ENCODE measurements at places on chromosomes 11 and 22. TPM values are rescaled to one million over a fixed set of nuclear protein-coding genes. Genes with fewer than 3 reads are reported as not detected.

The TMEM191B gene
- 2.1 TPM for total RNA-seq

The CEP126 gene
- total RNA-seq = 2.0 TPM

The MS4A3 gene
- not detected for total RNA-seq

The CRYBA4 gene
- total RNA-seq = not detected

The CCDC116 gene
- 0.66 TPM for total RNA-seq

The ALG8 gene
- total RNA-seq = 50.1 TPM

The KRTAP5-1 gene
- total RNA-seq = not detected

The SLC6A5 gene
- not detected for total RNA-seq

DNA sequence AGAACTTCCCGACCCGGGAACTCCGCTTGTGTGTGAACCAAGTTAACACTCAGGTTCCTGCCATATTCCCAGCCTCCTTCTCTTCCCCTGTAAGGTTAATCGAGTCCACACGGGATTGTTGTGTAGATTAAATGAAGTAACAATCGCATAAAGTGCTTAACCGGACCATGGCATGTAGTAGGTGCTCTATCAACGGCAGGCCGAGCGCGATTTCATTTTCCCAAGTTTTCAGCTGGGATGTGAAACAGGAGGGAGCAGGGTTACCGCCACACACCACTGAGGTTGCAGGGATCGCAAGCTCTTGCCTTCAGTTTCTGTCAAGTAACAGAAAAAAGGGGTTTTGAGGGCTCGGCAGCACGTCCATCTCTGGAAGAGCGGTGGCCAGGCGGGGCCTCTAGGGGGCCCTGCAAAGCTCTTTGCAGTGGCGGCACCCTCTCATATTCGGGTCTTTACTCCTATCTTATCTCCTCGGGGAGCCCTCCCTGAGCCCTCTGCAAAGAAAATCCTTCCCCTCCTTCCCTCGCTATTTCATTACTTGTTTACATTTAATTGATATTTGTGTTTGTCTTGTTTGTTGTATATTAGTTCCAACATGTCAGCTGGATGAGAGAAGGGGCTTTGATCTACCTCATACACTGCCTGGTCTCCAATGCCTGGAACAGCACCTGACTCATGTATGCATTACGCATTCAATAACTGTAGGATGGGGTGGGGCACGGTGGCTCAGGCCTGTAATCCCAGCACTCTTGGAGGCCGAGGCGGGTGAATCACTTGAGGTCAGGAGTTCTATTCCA lies 816 bp upstream of the PLEKHA7 start:
- DNase-seq = peak; percentile 75

DNA sequence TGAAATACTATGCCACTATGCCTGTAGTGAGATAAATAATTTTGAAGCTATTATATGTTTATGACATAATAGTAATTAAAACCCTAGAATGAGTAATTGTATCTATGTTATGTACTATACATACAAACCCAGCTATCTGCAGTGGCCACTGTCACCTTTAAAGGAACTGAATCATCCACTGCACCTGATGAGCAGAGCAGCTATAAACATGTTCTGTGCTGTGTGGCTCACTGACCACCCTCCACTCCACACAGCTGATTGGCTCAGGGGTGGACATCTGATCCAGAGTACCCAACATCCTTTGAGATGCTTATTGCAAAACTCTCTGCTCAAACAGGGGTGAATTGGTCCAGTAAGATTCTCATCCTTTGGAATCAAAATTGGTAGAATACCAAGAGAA lies 19.2 kb upstream of the RRAS2 start:
- DNase-seq = no peak

DNA sequence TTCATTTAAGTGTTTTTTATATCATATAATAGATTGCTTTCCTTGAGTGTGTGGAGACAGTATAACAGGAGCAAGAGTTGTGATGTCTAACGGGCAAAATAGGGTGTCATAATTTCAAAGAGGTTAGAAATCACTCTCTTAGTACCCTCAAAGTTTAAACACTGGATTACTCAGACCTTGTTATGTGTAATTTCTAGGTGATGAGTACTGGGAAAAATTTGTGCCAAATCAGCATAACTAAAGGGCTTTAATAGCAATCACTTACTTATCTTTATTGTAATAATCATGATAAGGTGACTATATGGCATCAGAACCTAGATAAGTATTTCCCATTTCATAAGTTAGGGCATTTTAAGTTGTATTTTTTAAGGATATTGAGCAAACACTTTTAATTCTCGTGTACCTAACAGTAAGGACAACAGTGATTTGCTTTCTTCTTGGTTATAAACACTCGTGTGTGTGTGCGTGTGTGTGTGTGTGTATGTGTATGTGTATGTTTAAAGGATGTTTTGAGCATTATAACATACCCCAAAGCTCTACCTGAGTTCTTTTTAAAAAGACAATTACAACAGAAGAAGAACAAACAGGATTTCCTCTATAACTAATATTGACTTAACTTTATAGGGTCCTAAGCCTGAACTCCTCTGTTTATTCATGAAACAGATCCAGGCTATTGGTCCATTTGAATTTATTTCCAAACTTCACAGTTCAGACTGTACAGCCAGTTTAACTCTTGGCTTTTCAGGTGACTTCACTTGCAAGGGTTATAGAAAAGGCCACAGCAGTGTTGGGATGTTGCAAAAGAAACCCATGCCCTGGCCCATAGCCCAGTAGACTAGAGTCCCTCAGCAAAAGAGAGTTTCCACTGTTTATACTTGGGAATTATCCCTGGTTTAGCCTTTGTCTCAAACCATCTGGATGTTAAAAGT lies 23.7 kb upstream of the PDE3B start:
- DNase-seq = no peak

- DNase-seq = no peak
These were observed 185.2 kb upstream of the DDI1 start for GRCh38 chr11:103851166-103851651.

- no peak for DNase-seq
These were observed 115.7 kb upstream of the NNMT start for GRCh38 chr11:114180301-114181055.

DNA sequence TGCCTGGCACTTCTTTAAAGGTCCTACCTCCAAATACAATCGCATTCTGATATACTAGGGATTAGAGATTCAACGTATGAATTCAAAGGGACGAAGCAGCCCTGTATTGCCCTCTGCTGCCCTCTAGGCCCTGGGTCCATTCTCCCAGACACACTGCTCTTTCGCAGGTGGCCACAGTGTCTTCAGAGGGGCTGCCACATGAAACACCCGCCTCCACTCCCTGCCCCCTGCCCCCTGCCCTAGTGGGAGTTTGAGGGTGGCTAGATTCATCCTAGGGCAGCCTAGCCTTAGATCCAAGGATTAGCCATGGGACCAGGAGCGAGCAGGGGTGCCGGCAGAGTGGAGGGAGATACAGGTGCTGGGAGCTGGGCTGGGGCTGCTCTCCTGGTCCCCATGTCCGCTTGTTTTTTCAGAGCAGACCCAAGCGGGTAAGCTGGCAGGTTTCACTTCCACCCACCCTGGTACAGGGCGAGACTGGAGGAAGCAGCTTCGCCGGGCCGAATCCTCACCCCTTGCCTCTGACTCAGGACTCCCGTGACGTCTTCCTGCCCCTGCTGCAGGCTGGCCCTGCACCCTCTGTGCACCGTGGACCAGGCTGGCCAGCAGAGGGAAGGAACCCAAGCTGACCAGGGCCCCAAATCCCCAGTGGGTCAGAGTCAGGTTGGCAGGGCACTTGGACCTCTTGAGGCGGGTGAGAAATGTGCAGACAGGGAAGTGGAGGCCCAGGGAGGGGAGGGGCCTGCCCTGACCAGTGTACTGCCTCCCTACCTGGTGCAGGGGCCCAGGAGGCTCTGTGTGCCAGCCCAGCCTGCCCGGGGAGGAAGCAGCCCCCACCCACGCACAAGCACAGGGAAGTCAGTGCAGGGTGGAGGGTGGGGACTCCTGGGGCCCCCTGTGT lies 28.4 kb upstream of the HMOX1 start:
- no peak for DNase-seq

DNA sequence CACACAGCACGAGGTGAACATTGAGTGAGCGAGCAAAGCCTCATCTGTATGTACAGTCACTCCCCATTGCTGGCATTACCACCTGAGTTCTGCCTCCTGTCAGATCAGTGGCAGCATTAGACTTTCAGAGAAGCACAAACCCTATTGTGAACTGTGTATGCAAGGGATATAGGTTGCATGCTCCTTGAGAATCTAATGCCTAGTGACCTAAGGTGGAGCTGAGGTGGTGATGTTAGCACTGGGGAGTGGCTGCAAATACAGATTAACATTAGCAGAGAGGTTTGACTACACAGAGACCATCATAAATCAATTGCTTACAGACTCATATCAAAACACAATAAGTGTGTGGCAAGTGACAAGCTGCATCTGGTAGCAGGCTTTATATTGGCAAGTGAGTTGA lies 262.5 kb upstream of the ANO5 start:
- DNase-seq = no peak

DNA sequence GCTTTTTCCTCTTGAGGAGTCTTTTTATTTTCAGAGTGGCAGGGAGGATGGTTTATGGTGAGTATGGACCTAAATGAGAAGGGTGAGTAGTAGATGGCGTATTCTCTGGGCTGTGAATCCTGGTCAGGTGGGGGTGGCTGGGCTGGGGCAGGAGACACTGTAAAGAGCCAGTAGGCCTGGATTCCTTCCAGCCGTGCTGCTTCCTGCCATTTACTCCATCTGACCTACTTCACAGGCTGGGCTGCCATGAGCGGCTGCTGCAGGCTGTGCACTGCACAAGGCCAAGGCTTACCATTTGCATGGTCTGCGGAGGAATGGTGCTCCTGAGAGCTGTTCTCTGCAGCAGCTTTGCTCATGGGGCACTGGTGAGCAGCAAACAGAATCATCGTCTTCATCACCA lies 297.6 kb downstream of the KIRREL3 start:
- DNase-seq = no peak

GRCh38 chr11:417652-418342 lies 3.0 kb upstream of the SIGIRR start:
- no peak for DNase-seq

GRCh38 chr11:79150966-79151365 lies 289.9 kb downstream of the TENM4 start:
- no peak for DNase-seq

DNA sequence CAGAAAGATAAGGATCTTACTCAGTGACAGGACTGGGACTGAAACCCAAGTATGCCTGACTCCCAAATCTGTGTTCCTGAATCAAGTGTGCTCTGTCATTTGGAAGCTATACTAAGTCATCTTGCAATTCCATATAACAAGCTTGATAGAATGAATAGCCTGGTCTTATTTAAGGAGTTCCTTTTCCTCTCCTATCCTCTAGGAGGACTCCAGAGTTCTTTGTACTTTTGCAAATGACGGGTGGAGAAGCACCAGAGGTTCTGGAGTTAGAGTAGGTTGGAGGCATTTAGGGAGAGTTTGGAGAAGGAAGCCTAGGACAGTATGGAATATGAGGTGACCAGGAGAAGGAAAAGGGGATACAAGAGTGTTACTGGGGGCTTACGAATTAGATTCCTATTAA lies 92.9 kb upstream of the RCN1 start:
- no peak for DNase-seq

DNA sequence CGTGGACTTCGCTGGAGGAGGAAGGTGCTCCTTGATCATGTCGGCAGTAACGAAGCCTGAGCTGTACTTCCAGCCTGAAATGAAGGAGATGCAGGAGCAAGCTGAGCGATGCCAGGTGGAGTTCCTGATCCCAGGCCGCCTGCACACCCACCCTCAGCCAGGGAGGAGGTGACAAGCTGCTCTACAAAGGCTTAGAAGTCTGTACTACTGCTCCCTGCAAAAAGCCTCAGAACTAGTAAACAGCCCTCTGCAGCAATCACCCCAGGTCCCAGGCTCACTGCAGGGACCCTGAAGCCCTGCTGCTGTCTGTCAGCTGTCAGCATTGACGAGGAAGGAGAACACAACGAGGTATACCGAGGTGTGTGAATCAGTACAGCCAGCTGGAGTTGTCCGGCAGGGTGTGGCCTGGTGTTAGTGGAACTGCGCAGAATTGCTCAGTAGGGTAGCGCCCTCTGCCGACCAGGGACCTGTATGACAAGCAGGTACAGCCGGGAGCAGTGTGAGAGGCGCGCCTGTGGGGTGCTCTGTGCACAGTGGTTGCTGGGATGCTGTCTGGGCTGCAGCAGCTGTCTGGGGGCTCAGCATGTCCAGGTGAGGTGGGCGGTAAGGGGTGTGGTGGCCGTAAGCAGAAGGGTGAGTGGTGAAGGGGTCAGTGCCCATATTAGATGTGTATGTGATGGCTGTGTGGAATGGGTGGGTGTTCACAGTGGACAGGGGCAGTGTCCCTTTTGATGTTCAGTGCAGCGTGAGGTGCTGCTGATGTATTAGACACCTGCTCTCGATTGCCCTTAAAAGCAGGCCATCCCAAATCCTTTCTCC lies 7.6 kb downstream of the CYB5R2 start:
- peak; percentile 67 for DNase-seq

DNA sequence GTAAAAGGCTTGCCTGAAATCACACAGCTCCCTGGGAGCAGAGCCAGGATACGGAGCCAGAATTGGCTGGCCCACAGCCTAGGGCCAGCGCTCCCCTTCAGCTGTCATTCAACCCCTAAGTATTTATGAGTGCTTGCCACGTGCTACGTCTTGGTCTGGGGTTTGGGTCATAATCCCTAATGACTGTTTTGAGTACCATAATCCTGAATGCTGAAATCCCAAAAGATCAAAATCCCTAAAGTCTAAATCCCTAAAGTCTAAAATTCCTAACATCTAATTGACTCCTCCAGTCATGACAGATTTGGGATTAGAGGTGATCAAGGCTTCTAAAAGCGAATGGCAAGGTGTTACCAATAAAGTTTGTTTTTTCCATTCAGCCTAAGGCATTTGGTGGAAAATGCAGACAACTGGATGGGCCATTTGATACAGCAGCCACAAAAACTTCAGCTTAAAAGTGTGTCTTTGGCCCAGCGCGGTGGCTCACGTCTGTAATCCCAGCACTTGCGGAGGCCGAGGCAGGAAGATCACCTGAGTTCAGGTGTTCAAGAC lies 59.8 kb upstream of the PRR5 start:
- DNase-seq = no peak

DNA sequence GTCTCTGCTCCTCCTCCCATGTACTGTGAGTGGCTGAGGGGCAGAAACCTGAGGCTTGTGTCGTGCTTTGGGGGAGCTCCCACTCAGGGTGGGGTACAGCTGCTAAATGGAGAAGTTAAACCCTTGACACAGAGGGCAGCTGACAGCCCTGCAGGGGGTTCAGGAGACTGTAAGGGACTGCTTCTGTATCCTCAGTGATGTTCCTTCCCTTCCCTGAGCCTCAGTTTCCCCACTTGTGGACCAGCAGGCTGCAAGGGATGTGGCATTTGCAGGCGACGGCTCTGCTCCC lies 15.6 kb downstream of the SYNGR1 start:
- DNase-seq = no peak

GRCh38 chr11:72120930-72121329 lies 8.4 kb upstream of the ANAPC15 start:
- no peak for DNase-seq

DNA sequence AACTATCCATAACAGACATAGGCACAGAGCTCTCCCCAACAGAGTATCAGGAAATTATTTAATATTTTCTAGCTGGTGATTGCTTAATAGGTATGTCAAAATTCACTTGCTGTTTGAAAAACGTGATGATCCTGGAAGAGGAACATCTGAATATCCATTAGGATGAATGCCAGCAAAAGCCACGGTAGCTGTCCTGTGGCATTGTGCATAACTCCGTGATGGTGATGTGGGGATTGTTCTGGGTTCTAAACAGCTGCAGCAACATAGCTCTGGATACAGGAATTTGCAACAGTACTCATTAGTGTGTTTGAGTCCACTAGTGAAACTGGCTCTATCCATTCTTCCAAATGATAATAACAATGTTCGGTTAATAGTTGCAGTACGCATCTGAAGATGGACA lies 78.8 kb downstream of the C11orf65 start:
- DNase-seq = no peak

Data from HCT116 (cell line).